ENCODE measurements at places on chromosomes 7 and 10. TPM values are rescaled to one million over a fixed set of nuclear protein-coding genes. Genes with fewer than 3 reads are reported as not detected.
A peak's percentile ranks its signal among the peaks of the same experiment; 100 is the strongest.

DNA sequence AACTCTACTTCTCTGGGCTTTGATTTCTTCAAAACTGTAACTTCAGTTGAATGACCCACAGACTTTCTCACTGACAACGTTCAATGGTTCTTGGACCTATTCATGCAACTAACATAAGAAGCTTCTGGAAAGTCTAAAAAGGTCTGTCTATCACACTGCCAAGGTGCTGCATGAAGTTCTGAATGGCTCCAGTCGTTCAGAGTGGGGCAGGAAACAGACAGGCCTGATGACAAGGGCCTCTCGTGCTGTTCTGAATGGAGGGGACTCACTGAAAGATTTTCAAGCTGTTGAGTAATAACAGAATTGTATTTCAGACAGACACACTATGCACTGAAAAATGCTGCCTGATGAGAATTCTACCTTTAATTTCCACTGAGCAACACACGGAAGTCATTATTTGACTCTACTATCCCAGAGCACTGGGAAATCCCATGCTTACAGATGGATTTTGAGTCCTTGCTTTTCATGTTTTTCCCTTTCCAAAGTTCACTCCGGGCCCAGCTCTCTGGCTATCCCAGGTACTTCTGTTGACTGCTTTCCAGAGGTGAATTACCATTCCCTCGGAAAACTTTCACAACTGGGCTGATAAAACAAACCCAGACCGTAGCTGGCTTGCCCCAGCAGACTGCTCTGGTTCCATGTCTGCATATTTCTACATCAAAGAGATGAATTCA is 204.9 kb upstream of the FRMD4A start:
- DNase-seq = peak; percentile 39

GRCh38 chr7:85750454-85750949 is 563.6 kb upstream of the SEMA3D start:
- DNase-seq = peak; percentile 13

Gene SSC4D
- total RNA-seq = 0.22 TPM

- DNase-seq = no peak
Observed at GRCh38 chr10:62650411-62650810, 154.1 kb upstream of the ADO start.

GRCh38 chr10:47008769-47009168 is 97.5 kb downstream of the PTPN20 start:
- no peak for DNase-seq

Gene URGCP
- 20.0 TPM for total RNA-seq

DNA sequence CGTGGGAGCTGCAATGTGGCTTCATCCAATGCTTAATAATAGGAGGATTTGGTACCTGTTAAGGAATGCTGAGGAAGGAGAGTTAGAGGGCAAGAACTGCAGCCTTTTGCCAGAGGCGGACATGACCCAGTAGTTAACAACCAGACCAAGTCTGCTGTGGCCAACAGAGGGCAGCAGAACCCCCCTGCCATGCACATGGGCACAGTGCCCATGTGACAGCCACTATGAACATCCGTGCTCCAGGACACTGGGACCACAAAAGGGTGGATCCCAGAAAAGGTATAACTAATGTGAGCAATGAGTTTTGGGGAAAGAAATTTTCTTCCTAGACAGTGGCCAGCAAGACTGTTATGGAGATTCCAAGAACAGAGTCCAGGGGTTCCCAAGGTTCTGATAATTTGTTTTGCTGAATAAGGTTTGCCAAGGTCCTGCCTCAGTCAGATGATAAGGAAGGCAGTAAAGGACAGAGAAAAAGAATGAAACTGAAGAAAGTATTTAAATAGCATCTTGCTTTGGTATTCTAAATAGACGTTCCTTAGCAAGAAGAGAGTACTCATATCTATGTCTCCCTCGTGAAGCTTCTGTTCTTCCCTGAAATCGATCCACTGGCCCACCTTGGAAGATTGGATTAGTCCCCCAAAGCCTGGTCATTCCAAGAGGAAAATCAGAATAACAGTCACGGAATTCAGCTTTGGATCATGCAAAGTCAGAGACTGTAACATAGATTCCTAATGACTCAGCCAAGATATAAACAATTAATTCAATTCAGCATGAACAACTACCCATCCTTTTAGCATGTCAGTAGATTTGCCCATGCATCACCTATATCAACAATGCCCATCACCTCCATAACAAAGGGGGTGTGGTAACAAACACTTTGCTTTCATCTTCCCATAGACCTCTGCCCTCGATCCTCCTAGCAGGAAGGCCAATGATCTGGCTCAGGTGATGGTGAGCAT is 56.0 kb downstream of the LGI1 start:
- DNase-seq = peak; percentile 77

All from lung microvascular endothelial cell (primary cell).